ENCODE measurements at places on chromosomes 3 and 15. TPM values are rescaled to one million over a fixed set of nuclear protein-coding genes. Genes with fewer than 3 reads are reported as not detected.

The IGSF10 gene
- 1.9 TPM for total RNA-seq

The TRPM1 gene
- total RNA-seq: not detected

The SH2D7 gene
- not detected for total RNA-seq

The DOCK3 gene
- total RNA-seq: 60.7 TPM

The SLC24A5 gene
- not detected for total RNA-seq

The SLMAP gene
- 84.8 TPM for total RNA-seq

The EEFSEC gene
- 10.6 TPM for total RNA-seq

The SPTBN5 gene
- total RNA-seq: 0.63 TPM

The AHSG gene
- total RNA-seq: 0.63 TPM

The ECE2 gene
- 6.9 TPM for total RNA-seq

The TNIK gene
- total RNA-seq: 118 TPM

The FGD5 gene
- total RNA-seq: 3.4 TPM

The FBXL2 gene
- total RNA-seq: 96.7 TPM

The SLC28A2 gene
- total RNA-seq: not detected

The ANKDD1A gene
- 27.2 TPM for total RNA-seq

The NR1I2 gene
- 0.63 TPM for total RNA-seq

The SLC28A1 gene
- not detected for total RNA-seq

The MINAR1 gene
- 4.4 TPM for total RNA-seq

The AP3B2 gene
- 104 TPM for total RNA-seq

The DLEC1 gene
- total RNA-seq: 1.6 TPM

The LYZL4 gene
- not detected for total RNA-seq

The EFCC1 gene
- total RNA-seq: 0.94 TPM

The MAP6D1 gene
- 5.6 TPM for total RNA-seq

The NUTM1 gene
- total RNA-seq: not detected

The GMPS gene
- 47.0 TPM for total RNA-seq

The MAP2K5 gene
- 23.2 TPM for total RNA-seq

The MAN2C1 gene
- 162 TPM for total RNA-seq

The PLSCR2 gene
- not detected for total RNA-seq

The C2CD4A gene
- not detected for total RNA-seq
